ENCODE measurements at places on chromosomes 7 and 10.

DNA sequence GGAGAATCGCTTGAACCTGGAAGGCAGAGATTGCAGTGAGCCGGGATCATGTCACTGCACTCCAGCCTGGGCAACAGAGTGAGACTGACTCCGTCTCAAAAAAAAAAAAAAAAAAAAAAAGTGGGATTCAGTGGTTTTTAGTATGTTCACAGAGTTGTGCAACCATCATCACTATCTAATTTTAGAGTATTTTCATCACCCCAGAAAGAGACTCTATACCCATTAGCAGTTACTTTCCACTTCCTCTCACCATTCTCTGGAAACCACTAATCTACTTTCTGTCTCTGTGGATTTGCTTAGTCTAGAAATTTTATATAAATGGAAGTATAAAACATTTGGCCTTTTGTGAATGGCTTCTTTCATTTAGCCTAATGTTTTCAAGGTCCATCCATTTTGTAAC is 113.4 kb downstream of the ST7 start:
- no peak for DNase-seq

DNA sequence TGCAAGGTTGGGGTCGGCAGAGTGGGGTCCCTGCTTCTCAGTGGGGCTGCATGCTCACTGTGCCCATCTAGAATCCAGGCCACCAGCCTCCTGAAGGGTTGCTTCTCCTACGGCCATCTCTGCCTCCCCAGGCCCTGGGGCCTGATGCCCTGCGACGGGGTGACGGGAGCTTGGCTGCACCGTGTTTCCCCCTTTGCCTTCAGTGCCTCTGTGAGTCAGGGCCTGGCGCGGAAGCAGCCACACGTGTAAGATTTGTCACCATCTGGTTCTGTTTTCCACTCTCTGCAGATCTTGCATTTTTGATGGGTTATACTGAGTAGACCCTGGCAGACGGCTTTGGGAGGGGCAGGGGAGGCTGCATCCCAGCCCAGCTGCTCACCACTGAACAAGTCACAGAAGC is 7.2 kb downstream of the ADAMTS14 start:
- no peak for DNase-seq

- DNase-seq: no peak
Measured at GRCh38 chr10:133088956-133089800, 1.5 kb downstream of the ADGRA1 start.

GRCh38 chr10:83603708-83604107 is 535.6 kb upstream of the GHITM start:
- DNase-seq: no peak

GRCh38 chr7:137992104-137992549 is 9.8 kb downstream of the CREB3L2 start:
- no peak for DNase-seq
